Thyroid gland (tissue), 4 donors: ENCODE measurements at places on chromosomes 3 and 15. TPM values are rescaled to one million over a fixed set of nuclear protein-coding genes. Genes with fewer than 3 reads are reported as not detected.

GOLGA8T gene
- not detected for total RNA-seq

UNC45A gene
- total RNA-seq, result 44.4 TPM

ATP13A4 gene
- total RNA-seq, result 229 TPM

SERF2 gene
- total RNA-seq, result 1,163 TPM

SLC35G2 gene
- total RNA-seq, result 11.4 TPM

DUOXA2 gene
- total RNA-seq, result 21.5 TPM

NT5DC2 gene
- 55.1 TPM for total RNA-seq

CD200R1 gene
- 2.1 TPM for total RNA-seq

DNA sequence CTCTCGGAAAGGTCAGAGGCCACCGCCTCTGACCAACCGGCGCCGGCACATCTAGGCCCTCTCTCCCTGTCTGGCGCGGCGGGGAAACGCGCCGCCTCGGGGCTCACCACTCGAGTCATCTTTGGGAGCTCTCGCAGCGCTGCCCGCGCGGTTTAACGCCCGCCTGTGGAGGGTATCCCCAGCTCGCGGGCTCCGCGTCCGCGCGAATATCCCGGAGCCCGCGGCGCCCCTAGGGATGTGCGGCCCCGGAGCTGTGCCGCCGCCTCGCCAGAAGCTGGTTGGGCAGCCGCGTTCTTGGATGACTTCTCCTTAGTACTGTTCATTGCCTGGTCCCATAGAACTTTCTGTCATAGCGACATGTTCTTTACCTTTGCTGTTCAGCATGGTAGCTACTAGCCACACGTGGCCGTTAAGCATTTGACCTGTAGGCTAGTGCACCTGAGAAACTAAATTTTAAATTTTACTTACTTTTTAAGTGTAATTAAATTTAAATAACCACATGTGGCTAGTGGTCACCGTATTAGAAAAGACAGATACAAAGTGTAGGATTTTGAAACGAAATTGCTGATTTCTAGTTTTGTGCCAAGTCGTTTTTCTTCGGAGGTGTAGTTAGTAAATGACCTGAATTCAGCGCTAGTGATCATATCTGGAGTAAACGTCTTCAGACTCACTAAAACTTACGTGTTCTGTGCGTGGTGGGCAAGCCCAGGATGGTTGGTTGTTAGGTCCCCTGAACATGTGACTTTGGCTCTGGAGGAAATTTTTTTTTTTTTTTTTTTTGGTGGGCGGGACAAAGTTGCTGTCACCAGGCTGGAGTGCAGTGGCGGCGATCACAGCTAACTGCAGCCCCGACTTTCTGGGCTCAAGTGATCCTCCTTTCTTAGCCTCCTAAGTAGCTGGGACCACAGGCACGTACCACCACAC lies 835 bp downstream of the ARIH2 start:
- no peak for DNase-seq

DNA sequence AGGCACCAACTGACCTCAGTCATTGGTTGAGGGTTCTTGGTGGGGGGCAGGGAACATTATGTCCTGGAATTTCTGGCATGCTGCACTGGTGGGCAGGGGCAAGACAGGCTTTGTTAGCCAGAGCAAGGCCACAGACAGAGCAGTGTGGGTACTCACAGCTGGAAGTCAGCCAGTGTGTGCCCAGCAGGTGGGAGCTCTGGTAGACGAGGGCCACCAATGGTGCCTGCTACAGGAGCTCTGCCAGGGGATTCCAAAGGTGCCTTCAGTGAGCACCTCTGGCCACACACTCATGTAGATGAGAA lies 31.3 kb downstream of the CYP8B1 start:
- DNase-seq, result peak; percentile 8

- DNase-seq, result no peak
These were observed 39.8 kb upstream of the IREB2 start for GRCh38 chr15:78398076-78398825.

- DNase-seq, result no peak
These were observed 89.2 kb downstream of the CERS3 start for GRCh38 chr15:100439514-100439913.

GRCh38 chr3:69288161-69288895 lies 97.6 kb downstream of the FRMD4B start:
- DNase-seq, result no peak

DNA sequence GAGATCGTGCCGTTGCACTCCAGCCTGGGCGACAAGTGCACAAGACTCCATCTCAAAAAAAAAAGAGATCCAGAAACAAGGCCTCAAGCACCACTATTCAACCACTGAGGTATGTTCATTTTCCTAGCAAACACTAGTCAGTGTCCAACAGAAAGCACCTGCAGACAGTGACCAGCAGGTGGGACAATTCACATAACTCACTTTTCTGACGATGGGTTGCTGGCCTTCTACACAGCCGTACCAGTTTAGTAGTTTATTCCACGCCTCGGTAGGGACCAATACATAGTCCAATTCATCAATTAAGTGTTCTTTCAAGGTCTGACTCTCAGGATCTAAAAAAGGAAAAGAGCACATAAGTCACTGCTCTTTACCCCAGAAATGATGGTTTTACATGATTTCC lies 12.4 kb downstream of the USP4 start:
- DNase-seq, result no peak

GRCh38 chr3:45153658-45154437 lies 7.7 kb upstream of the CDCP1 start:
- no peak for DNase-seq

DNA sequence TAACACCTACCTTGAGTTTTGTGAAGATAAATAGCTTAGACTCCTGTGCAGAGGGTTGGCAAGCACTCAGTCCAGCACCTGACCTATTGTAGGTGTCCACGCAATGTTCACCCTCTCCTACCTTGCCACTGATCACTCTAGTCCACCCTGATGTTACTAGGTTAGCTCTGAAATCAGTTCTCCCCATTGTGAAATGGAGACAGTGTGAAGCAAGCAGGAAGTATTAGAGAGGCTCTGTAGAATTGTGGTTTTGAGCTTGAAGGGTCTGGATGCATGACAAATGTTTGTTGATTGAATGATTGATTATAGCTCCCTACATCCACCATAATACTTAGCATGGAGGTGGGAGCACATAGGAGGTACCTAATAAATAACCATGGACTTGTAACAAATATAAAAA lies 199.7 kb downstream of the RPLP1 start:
- no peak for DNase-seq

DNA sequence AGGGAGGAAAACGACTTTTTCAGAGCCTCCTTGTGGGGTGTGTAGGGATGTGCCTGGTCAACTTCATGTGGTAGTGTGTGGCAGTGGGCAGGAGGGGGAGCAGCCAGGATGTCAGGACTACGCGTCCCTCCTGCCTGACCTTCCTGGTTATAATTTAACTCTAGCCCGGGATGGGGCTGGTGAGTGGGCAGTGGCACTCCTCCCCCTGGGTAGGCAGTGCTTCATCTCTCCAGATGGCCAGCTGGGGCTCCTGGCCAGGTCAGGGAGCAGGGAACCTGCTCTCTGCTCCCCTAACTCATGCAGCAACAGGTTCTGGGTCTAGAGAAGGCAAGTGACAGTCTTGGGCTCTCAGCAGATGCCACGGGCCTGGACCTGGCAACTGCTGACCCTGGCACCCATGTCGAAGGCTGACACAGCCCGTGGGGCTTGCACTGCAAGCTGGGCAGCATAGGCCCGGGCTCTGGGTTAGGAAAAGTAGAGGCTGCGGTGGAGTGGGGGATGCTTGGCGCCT lies 2.6 kb downstream of the ITIH4 start:
- no peak for DNase-seq

DNA sequence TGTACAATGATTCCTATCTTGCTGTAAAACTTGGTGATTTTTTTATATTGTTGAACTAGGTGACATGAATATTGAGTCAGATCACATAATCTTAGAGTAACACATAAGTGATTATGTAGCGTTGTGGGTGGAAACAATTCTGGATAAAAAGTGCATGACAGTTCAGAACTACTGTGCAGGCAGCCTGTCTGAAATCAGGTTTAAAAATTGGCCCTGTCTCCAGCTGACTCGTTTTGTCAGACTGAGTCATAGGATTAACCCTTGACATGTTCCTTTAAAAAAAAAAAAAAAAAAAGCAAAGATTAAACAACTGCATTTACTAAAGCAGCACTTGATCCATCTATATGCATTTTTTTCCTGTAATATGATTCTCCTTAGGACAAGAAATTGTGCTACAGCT lies 160.0 kb upstream of the CGNL1 start:
- DNase-seq, result no peak

- DNase-seq, result no peak
These were observed 102.0 kb downstream of the STAC start for GRCh38 chr3:36482256-36482655.

- no peak for DNase-seq
These were observed 34.3 kb downstream of the INTS14 start for GRCh38 chr15:65576664-65577063.

DNA sequence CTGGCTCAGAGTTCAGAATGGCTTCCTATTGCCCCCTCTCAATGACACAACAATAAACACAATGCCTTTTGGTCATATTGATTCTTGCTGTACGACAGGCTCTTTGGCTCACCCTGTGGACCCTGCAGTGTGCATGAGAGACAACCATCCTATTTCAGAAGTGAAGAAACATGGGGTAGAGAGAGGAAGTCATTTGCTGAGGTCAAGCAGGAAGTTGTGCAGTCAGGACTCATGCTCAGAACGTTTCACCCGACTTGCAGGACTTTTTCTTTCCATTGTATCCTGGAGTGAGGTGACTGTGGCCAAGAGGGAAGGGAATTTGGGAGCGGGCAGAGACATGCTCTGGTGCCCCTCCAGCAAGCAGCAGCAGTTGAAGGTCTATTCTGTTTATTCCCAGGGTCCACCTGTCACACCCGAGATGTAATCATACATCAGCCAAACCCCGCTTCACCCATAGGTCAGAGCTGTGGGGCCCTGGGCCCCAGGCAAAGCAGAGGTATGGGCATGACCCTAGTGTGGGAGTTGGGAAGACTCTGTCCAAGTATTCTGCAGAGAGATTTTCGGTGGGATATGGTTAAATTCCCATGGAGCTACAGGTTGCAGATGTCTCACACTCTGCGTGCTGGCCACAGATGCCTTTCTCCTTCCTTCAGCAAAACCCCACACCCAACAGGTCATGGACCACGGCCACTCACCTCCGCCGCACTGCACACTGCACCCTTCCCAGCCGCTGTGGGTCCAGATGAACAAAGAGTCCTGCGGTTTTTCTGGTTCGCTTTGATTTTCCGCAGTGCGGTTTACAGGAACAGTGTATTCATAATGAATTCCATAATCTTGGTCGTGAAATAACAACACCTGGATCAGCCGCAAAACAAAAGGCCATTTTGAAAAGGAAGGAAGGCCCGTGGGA lies 290.6 kb downstream of the ADAMTS17 start:
- DNase-seq, result no peak

- DNase-seq, result no peak
These were observed 280.7 kb downstream of the MFSD1 start for GRCh38 chr3:159082519-159082918.

GRCh38 chr3:13420045-13420830 lies at the start of gene NUP210:
Gene NUP210, minus strand, starts transcription at chr3:13420322. Its CDS starts 96 bp downstream, at chr3:13420226.
- peak; percentile 69 for DNase-seq

DNA sequence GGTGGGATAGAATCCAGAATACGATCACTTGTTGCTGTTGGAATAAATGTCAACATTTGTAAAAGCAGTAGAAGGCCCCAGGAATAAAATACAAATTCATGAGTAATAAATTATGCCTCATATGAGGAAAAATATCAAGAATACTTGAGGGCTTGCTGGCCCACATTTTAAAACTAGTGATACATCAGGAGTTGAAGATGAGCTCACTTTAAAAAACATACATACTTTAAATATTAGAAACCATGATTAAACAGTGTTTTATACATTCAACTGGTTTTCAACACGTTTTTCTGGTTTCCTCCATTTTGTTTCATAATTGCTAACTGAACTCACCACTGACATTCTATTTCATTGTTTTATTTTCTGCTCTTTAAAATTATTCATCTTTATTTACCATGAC lies 141.4 kb downstream of the TFG start:
- no peak for DNase-seq

- no peak for DNase-seq
These were observed 127.5 kb downstream of the MEGF11 start for GRCh38 chr15:66126031-66126441.

DNA sequence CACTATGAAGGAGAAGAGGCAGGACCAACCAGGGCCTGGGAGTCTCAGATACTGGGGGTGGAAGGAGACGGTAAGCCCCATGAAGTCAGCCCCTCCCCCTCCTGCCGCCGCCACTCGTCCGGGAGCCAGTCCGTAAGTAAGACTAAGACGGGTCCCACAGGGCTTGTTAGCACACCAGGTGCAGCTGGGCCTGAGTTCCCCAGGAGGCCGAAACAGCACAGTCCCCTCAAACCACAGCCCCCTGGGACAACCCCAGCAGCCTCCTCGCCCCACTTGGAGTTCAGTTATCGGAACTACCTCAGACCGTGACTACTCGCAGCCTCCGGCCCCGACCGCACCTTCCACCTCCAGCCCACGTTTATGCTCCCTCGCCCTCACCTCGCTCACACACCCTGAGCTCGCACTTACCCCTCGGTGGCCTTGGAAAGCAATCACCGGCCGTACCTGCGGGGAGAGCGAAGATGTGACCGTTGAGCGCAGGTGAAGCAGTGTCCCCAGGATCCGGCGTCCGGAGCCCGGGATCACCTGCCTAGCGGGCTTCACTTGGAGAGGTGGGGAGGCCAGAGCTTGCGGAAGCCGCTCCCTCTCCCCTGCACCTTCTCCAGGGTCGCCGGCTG lies 557 bp downstream of the ELL3 start:
- DNase-seq, result peak; percentile 61

DNA sequence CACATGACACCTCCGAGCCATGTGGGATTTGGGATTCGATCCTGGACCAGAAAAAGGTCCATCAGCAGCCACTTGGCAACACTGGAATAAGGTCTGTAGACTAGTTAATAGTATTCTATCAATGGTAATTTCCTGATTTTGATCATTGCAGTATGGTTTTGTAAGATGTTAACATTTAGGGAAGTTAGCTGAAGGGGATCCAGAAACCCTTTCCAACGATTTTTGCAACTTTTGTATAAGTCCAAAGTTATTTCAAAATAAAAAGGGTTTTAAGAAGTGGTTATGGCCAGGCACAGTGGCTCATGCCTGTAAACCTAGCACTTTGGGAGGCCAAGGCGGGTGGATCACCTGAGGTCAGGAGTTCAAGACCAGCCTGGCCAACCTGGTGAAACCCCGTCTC lies 10.2 kb downstream of the BDH1 start:
- DNase-seq, result no peak

DNA sequence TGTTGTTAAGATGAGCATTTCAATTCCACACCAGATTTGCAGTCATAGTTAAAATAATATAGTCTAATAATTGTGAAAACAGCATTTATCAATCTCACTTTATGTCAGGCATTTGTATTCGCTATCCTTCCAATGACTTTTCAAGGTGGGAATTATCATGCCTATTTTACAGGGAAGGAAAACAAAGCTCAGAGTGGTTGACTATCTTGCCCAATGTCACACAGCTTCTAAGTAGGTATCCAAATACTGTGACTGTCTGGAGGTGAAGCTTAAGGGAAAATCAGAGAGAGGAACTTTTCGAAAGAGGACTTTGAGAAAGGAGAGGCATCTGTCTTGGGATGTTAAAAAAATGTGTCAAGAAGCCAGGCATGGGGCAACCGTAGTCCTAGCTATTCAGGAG lies 443.1 kb downstream of the FOXP1 start:
- DNase-seq, result no peak

- no peak for DNase-seq
These were observed 184.2 kb downstream of the FGF12 start for GRCh38 chr3:192543163-192543562.
